ENCODE measurements at places on chromosomes 1 and 21. TPM values are rescaled to one million over a fixed set of nuclear protein-coding genes. Genes with fewer than 3 reads are reported as not detected.
A peak's percentile ranks its signal among the peaks of the same experiment; 100 is the strongest.

NUAK2 gene
- total RNA-seq = 49.4 TPM

SLC16A4 gene
- total RNA-seq = 14.8 TPM

CR1L gene
- not detected for total RNA-seq

CHI3L2 gene
- 0.65 TPM for total RNA-seq

STXBP3 gene
- total RNA-seq = 38.9 TPM

ESPN gene
- 0.96 TPM for total RNA-seq

GBP4 gene
- 0.34 TPM for total RNA-seq

GPR61 gene
- not detected for total RNA-seq

DNA sequence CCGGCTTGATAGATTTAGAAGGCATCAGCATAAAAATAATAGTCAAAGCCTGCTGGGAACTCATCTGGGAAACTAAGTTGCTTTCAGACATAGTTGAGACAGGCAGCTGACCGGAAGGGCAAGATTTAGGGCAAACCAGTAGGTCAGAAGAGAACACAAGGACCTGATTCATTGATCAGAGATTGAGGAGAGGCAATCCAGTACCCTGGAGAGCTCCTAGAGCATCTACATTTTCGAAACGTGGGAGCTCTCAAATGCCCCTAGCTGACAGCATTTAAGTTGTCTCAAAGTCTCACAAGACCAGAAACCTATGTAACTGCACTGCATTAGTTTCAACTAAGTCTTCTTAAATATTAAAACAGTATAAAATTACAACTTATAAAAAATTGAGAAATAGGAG lies 22.9 kb upstream of the MTF2 start:
- H3K27me3 ChIP-seq = peaks cover 8% of the 10 kb centered on the region
- peak; percentile 21 for DNase-seq

- peaks cover 9% of the 10 kb centered on the region for H3K4me1 ChIP-seq
- no peaks in the 10 kb centered on the region for H3K36me3 ChIP-seq
- peaks cover 7% of the 10 kb centered on the region for H3K27me3 ChIP-seq
- H3K4me3 ChIP-seq = no peak overlapping the region
- no peak overlapping the region for H3K27ac ChIP-seq
These were observed 18.3 kb downstream of the PLEKHA6 start for GRCh38 chr1:204341380-204341779.

- H3K4me3 ChIP-seq = no peak overlapping the region
- no peaks in the 10 kb centered on the region for H3K36me3 ChIP-seq
- no peaks in the 10 kb centered on the region for H3K27me3 ChIP-seq
- H3K4me1 ChIP-seq = no peaks in the 10 kb centered on the region
- no peak for DNase-seq
- H3K27ac ChIP-seq = no peak overlapping the region
These were observed 267.2 kb downstream of the ZNF648 start for GRCh38 chr1:181794332-181794731.

DNA sequence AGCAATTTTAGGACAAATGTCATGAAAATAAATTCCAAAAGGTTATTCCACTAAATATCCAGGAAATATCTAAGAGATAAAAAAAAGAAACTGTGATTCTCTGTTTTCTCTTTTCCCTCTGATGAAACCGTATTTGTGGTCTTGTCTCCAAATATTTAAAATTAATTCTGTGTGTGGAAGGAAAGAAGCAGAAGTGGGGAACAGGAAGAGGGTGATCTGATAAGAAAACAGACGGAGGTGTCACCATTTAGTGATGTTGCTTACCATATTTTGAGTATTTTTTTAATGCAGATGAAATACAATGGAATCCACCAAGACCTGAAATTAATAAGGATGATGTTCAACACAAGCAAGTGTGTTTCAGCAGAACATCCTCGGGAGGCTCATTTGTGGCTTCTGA lies 29.6 kb downstream of the CLCA1 start:
- no peak for DNase-seq
- no peaks in the 10 kb centered on the region for H3K27me3 ChIP-seq
- no peaks in the 10 kb centered on the region for H3K36me3 ChIP-seq
- H3K27ac ChIP-seq = no peak overlapping the region
- H3K4me1 ChIP-seq = peaks cover 6% of the 10 kb centered on the region

- H3K36me3 ChIP-seq = no peaks in the 10 kb centered on the region
- no peaks in the 10 kb centered on the region for H3K27me3 ChIP-seq
- H3K27ac ChIP-seq = no peak overlapping the region
- DNase-seq = peak; percentile 13
- no peak overlapping the region for H3K4me3 ChIP-seq
These were observed 55.0 kb downstream of the PLPPR5 start for GRCh38 chr1:98949621-98950020.

- no peak overlapping the region for H3K4me3 ChIP-seq
- no peak overlapping the region for H3K27ac ChIP-seq
- no peaks in the 10 kb centered on the region for H3K36me3 ChIP-seq
- no peaks in the 10 kb centered on the region for H3K27me3 ChIP-seq
- no peaks in the 10 kb centered on the region for H3K4me1 ChIP-seq
- peak; percentile 76 for DNase-seq
These were observed 184.6 kb downstream of the LMO4 start for GRCh38 chr1:87513255-87513654.

DNA sequence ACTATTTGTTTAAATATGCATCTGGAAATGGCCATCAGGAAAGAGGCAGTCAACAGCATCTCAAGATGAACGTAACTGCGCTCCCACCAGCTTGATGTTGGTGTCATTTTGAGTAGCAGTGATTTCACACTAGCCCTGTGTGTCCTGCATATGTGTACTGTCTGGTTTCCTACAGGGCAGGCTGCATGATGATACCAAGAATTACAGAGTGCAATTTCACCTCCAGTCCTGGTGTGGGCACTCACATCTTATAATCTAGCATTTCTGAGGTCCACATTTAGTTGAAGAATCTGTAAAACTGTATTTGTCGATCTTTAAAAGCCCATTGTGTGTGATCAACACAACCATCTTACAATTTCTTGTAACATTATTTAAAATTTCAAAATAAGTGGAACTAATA lies 336.4 kb downstream of the PAPPA2 start:
- H3K27ac ChIP-seq = no peak overlapping the region
- H3K27me3 ChIP-seq = no peaks in the 10 kb centered on the region
- no peak for DNase-seq

All from astrocyte (in vitro differentiated cells and primary cell).